ENCODE measurements at places on chromosomes 4 and X. TPM values are rescaled to one million over a fixed set of nuclear protein-coding genes. Genes with fewer than 3 reads are reported as not detected.

The DCAF4L1 gene
- total RNA-seq: 0.55 TPM

The C4orf54 gene
- total RNA-seq: not detected

The IL3RA gene
- 0.36 TPM for total RNA-seq

The CETN2 gene
- total RNA-seq: 7.3 TPM

The CXXC4 gene
- total RNA-seq: 0.20 TPM

The ASB11 gene
- total RNA-seq: not detected

The TCEAL8 gene
- total RNA-seq: 20.4 TPM

The FAM133A gene
- not detected for total RNA-seq

The PI4K2B gene
- 14.6 TPM for total RNA-seq

The TLR8 gene
- total RNA-seq: not detected

The TMPRSS11D gene
- total RNA-seq: not detected

The SSX1 gene
- total RNA-seq: not detected

The DCAF12L2 gene
- total RNA-seq: not detected

The PDGFRA gene
- total RNA-seq: 0.32 TPM

The MAOA gene
- 0.36 TPM for total RNA-seq

The BBS12 gene
- total RNA-seq: 0.43 TPM

The SERTM2 gene
- total RNA-seq: not detected

The POU4F2 gene
- total RNA-seq: not detected

The POF1B gene
- 0.25 TPM for total RNA-seq

The COL25A1 gene
- total RNA-seq: 0.53 TPM

The CPZ gene
- total RNA-seq: 0.32 TPM

The ATP1B4 gene
- total RNA-seq: not detected

The MAGEA11 gene
- not detected for total RNA-seq
